Fibroblast of skin of right biceps (primary cell): ENCODE measurements at places on chromosomes 4 and X.

DNA sequence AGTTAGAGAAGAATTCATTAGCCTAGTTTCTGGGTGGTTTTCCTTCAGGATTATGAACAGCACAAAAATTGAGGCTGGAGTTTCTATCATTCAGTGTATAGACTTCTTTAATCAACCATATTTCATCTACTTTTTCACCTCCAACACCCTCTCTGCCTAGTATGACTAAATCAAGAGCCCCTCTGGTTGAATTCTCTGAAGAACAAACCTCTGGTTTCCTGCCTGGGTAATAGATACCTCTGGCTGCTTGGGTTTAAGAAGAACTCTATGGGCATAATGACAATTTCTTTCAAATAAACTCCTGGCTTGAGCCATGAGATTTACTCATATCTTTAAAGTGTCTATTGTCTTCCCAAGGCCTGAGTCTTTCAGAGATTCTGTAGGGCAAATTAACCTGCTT is 66.5 kb downstream of the C4orf33 start:
- DNase-seq: no peak

- no peak for DNase-seq
Observed at GRCh38 chr4:150515135-150515534, 66.8 kb upstream of the MAB21L2 start.

GRCh38 chr4:82681754-82682153 is 116.8 kb downstream of the SCD5 start:
- no peak for DNase-seq

DNA sequence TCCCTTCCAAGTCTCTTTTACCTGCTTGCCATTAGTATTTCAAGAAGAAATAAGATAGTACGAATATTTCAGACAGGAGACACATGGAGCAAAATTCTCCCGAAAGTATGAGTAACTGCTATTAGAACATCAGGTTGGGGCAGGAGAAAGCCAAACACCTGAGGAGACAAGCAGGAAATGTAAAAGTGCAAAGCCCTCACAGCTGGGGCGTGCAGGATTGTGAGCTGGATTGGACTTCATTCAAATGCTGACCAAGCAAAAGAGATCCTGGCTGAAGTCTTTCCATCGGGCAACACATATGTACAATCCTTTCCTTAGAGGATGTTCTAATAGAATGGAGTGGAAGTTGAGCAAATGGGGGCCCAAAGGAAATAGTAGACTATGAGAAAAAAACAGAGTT is 76.8 kb downstream of the DTHD1 start:
- no peak for DNase-seq

- peak; percentile 67 for DNase-seq
Observed at GRCh38 chrX:49053223-49054072, 5.4 kb upstream of the CCDC120 start.

- no peak for DNase-seq
Observed at GRCh38 chrX:30939928-30940327, 50.9 kb upstream of the TAB3 start.

GRCh38 chrX:48864210-48864609 is 28.8 kb upstream of the PCSK1N start:
- DNase-seq: peak; percentile 52

- peak; percentile 53 for DNase-seq
Observed at GRCh38 chrX:30971774-30972603, 82.9 kb upstream of the TAB3 start.
